GM03348 (cell line): ENCODE measurements at places on chromosomes 4 and X.

DNA sequence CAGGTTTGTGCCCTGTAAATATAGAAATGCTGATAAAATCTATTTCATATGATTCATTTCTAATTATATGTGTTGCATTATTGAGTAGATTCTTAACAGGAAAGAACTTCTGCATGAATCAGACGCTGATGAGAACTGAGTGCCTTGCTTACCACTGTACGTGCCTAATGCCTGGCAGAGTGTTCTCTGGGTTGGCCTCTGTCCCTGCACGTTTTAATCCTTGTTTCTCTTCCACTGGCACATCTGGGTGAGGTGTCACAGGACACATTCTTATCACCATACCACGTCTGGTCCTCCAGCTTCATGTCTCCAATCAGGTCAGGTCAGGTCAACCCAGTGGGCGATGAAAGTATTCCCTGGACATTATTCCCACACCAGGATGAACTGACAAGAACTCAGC is 53.6 kb downstream of the KLF3 start:
- peak; percentile 66 for DNase-seq

GRCh38 chr4:31022702-31023101 is 302.5 kb downstream of the PCDH7 start:
- no peak for DNase-seq

GRCh38 chr4:55920571-55920970 is 28.2 kb upstream of the CEP135 start:
- peak; percentile 7 for DNase-seq

DNA sequence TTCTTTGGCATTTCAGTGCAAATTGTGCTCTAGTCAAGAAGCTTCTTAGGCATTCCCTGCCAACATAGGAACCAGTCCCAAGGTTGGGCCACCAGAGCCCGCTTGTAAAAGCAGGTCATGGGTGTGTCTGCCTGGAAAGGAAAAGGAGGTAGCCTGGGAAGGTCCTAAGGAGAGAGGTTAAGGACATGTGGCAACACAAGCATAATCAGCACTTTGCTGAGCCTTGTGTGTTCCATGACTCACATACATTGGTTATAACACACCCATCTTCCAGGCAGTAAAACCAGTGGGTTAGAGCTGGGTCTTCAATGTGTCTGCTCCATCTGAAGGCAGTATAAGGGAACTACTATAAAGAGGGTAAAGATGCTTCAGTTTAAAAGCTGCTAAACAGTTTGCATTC is 165.0 kb downstream of the FHIP1A start:
- no peak for DNase-seq

GRCh38 chrX:18992829-18993228 is 8.9 kb upstream of the PHKA2 start:
- no peak for DNase-seq

DNA sequence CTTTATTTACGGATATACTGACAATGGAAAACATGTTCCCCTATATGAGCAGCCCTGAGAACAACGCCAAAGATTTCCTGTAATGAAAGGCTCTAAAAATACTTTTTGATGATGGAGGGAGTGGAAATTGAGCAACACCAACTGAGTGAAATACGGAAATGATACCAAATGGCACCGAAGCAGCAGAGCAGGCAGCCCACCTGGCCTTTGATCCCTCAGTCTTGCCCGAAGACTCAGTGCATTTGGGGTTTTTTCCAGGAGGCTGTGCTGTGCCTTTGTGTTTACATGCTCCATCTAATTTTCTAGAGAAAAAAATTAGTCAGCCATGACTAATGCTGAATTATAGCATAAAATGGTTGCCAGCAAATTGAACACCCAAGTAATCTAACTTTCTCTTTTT is 169.9 kb upstream of the RBPJ start:
- peak; percentile 39 for DNase-seq

GRCh38 chr4:87824352-87824751 is 8.4 kb upstream of the MEPE start:
- DNase-seq = no peak
